ENCODE measurements at places on chromosomes 3 and 15. TPM values are rescaled to one million over a fixed set of nuclear protein-coding genes. Genes with fewer than 3 reads are reported as not detected.

DAPK2 gene
- 94.9 TPM for total RNA-seq

- no peak for DNase-seq
Observed at GRCh38 chr3:29079358-29079757, 201.5 kb upstream of the RBMS3 start.

- DNase-seq: no peak
Observed at GRCh38 chr3:25428789-25429335, 799 bp downstream of the RARB start.

ITPKA gene
- total RNA-seq: 0.71 TPM

- DNase-seq: no peak
Observed at GRCh38 chr3:39284457-39284881, 4.6 kb upstream of the CX3CR1 start.

Measured in left cardiac atrium (tissue), 4 donors.